Regular cardiac myocyte (primary cell): ENCODE measurements at places on chromosomes 1 and 21. TPM values are rescaled to one million over a fixed set of nuclear protein-coding genes. Genes with fewer than 3 reads are reported as not detected.

The LRRC42 gene
- 26.5 and 29.6 TPM in 2 replicates for total RNA-seq

The GFI1 gene
- total RNA-seq, result under 0.01 and 1.2 TPM in 2 replicates

The SPATA17 gene
- 0.77 and 1.1 TPM in 2 replicates for total RNA-seq

The ACTN2 gene
- 0.56 and 0.77 TPM in 2 replicates for total RNA-seq

The JUN gene
- total RNA-seq, result 129 and 241 TPM in 2 replicates

The DNM3 gene
- 0.77 and 0.85 TPM in 2 replicates for total RNA-seq

The CTTNBP2NL gene
- 13.2 and 17.8 TPM in 2 replicates for total RNA-seq

The NMNAT2 gene
- total RNA-seq, result 2.8 and 10.4 TPM in 2 replicates

The PCSK9 gene
- total RNA-seq, result 0.19 and 0.28 TPM in 2 replicates

The KMO gene
- total RNA-seq, result 0.56 and 0.96 TPM in 2 replicates

The SHISA4 gene
- total RNA-seq, result 7.9 and 18.0 TPM in 2 replicates

The CLIC6 gene
- total RNA-seq, result under 0.01 TPM in 1 of 2 replicates, not detected in the other

The SELENBP1 gene
- 18.8 and 19.7 TPM in 2 replicates for total RNA-seq

The EFHD2 gene
- total RNA-seq, result 15.8 and 55.6 TPM in 2 replicates

The IPO9 gene
- total RNA-seq, result 18.3 and 20.7 TPM in 2 replicates

The NBPF10 gene
- 2.5 and 3.1 TPM in 2 replicates for total RNA-seq
